ENCODE measurements at places on chromosomes 5 and 9.

- DNase-seq, result no peak
Measured at GRCh38 chr9:117293206-117294114, 121.4 kb downstream of the ASTN2 start.

DNA sequence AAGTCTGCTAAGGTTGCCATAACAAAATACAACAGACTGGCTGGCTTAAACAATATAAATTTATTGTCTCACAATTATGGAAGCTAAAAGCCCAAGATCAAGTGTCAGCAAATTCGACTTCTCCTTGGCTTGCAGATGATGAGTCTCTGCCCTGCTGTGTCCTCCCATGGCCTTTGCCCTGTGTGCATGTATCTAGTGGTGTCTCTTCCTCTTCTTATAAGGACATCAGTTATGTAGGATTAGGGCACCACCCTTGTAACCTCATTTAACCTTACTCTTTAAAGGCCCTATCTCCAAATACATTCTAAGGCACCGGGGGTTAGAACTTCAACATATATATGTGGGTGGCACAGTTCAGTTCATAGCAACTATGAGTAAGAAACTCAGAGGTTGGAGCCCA is 157.9 kb upstream of the RASA1 start:
- DNase-seq, result no peak

DNA sequence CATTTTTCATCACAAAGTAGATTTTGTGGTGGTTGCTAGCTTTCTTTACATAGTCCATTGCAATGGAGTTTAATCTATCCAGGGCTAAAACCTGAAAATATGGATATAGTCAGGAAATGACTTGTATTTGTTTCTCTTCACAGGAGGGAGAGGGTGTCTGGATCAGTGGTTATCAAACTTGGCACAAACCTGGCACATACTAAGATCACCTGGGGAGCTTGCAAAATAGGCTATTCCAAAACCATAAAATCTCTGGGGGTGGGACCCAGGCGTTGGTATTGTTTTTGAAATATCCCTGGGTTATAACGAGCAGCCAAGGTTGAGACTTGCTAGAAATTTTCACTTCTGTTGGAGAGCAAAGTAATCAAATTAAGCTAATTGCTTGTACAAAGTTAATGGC is 179.9 kb downstream of the PCSK1 start:
- no peak for DNase-seq

DNA sequence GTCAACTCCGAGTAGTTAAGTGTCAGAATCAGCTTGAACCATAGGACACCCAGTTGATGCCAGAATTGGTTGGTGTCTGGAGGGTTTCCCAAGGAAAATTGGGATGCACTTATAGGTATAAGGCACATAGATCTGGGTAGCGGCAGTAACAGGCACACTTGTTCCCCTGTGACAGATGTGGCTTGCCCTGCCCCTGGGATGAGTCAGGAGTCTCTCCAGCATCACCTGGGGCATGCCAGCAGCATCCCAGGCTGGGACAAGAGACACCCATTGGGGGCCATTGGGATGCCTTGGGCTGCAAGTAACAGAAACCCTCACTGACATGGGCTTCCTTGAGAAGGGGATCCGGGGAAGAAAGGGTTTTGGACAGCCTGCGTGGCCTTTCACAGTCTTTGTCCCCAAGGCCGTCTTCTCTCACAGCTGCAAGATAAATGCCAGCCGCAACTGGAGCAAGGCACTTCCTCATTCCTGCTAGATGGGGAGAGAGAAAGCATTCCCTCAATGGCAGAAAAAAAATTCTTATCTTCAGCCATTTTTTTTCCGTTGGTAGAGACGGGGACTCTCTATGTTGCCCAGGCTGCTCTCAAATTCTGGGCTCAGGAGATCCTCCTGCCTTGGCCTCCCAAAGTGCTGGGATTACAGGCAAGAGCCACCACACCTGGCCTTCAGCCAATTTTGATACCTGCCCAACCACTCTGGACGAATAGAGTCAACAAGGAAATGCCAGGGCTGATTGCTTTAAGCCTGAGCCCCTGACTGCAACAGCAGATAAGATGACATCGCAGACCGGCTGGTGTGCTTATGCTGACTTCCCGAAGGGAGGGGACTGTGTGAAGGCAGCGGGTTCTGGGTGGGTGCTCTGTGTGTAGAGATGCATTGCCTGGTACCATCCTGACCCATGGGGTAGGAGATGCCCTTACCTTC is 13.3 kb upstream of the RNF130 start:
- no peak for DNase-seq
